ENCODE measurements at places on chromosomes 7 and 10.
A peak's percentile ranks its signal among the peaks of the same experiment; 100 is the strongest.

DNA sequence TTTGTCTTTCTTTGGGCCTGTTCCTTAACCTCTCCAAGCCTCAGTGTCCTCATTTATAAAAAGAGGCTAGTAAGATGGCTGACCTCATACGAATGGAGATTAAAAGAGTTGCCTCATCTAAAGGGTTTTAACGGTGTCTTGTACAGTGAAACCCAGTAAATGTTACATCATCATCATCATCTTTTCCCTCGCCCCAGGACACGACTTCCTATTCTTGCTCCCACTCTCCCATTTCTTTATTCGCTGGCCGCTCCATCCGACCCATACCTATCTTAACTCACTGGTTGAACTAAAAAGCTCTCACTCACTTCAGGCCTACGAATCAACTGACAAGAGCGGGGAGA lies 554 bp downstream of the FRA10AC1 start:
- peak; percentile 60 for DNase-seq

GRCh38 chr7:25386311-25386744 lies 158.0 kb upstream of the NPVF start:
- peak; percentile 90 for DNase-seq

GRCh38 chr10:14749070-14749809 lies 25.5 kb downstream of the FAM107B start:
- no peak for DNase-seq

- no peak for DNase-seq
These were observed 73.5 kb upstream of the RSU1 start for GRCh38 chr10:16890691-16891090.

DNA sequence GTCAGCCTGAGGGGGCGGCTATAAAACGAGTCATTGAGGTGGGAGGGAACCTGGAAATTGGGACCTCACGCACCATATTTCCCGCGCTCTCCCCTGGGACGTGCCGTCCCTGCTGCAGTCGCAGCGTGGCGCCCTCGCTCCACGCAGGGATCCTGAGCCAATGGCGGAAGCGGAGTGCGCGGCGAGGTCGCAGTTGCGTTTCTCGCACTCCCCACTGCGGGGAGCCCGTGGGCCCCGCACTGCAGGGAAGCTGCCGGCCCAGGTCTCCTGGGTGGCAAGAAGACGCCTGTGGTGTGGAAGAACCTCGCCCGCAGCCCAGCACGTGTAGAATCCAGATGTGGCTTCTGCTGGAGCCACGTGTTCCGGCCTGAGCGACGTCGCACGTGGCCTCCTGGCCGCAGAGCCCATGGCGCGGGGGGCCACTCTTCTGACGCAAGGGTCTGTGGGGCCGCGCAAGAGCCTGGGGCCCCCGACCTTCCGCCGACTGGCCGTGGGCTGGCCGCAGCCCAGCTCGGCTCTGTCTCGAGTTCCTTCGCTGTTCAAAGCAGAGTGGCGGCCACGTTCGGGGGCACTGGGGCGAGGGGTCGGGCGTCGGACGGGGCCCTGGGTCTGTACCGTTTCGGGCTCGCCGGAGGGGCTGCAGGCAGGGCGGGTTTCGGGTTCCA lies 26.4 kb downstream of the HIF1AN start:
- peak; percentile 60 for DNase-seq

- no peak for DNase-seq
These were observed 10.9 kb upstream of the TEX47 start for GRCh38 chr7:88806280-88807037.

Measured in skin of body (tissue), 3 donors.